Stimulated activated CD4-positive, alpha-beta T cell treated with anti-CD3 and anti-CD28 coated beads, Interleukin-4, amount 100 ng/mL, for 4 hours (primary cell): ENCODE measurements at places on chromosomes 6 and 20.
A peak's percentile ranks its signal among the peaks of the same experiment; 100 is the strongest.

GRCh38 chr20:63850689-63851547, 10.4 kb upstream of the ABHD16B start:
- DNase-seq: peak; percentile 40

- DNase-seq: no peak
Observed at GRCh38 chr6:170504479-170504878, 48.6 kb downstream of the PSMB1 start.

GRCh38 chr20:32532246-32532645, 52.9 kb downstream of the NOL4L start:
- DNase-seq: no peak

GRCh38 chr20:32227744-32228688, 20.3 kb downstream of the POFUT1 start:
- DNase-seq: no peak

- DNase-seq: peak; percentile 11
Observed at GRCh38 chr6:17281100-17281496, at the start of gene RBM24. Gene RBM24, plus strand, starts transcription at chr6:17281361. Its CDS starts 221 bp downstream, at chr6:17281582.

- no peak for DNase-seq
Observed at GRCh38 chr6:154111025-154111424, 72.0 kb downstream of the OPRM1 start.

GRCh38 chr20:61986762-61987321, 78.8 kb downstream of the TAF4 start:
- DNase-seq: no peak

DNA sequence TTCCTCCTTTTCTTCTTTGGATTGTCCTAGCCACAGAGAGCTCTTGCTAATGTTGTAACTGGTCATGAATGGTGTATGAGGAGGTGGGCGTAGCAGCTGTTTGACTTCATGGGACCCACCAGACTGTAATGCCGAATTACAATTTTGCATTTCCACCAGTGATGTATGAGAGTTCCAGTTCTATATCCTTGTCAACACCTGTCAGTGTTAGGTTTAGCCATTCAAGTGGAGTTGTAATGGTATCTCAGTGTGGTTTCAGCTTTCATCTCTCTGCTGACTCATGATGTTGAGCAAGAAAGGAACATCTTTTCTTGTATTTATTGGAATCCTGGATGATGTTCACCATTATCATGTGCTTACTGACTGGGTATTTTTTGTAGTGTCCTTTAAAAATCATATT, 5.1 kb downstream of the IGF2R start:
- no peak for DNase-seq

- DNase-seq: no peak
Observed at GRCh38 chr6:14290041-14290771, 172.6 kb downstream of the CD83 start.

DNA sequence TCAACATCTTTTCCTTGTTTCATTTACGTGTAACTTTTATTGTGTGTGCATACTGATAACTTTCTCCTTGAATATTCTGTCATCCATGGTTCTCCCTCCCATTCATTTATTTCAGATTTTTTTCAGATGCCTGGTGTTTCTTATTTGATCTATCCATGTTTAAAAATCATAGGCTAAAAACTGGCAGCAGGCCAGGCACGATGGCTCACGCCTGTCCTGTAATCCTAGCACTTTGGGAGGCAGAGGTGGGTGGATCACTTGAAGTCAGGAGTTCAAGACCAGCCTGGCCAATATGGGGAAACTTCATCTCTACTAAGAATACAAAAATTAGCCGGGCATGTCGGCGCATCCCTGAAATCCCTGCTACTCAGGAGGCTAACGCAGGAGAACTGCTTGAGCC, 31.1 kb downstream of the ABT1 start:
- no peak for DNase-seq

DNA sequence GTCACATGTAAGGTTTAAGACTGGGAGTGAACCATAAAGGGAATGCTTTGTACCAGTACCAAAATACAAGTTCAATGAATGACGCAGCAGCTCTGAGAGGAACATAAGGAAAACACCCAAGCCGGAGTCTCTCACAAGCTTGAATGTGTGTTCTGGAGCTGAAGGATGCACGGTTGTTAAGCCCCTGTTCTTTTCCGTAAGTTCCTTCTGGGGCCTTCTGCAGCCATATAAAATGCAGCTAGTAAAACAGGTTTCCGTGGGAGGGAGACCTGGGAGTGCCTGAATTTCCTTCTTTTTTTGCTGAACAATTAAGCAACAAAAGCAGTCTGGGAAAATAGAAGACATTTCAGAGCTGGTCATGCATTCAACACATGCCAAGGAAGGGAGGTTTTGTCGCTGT, 73.2 kb upstream of the JAG1 start:
- DNase-seq: no peak

DNA sequence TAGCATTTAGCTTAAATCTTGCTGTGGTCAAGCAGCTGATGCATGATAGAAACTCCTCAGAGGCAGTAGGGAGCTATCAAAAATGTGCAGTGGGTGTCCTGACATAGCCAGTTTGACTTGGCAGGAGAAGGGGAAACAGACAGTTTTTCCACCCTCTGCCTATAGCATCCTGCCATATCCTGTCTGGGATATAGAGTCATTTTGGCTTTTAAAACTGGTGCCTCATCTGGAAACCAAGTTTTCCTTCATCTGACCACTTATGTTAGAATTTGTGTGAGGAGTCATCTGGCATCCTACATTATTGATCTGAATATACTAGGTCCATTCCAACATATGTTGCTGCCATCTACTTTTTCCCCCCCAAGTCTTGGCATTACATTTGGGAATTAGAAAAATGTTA, 284.1 kb downstream of the CD109 start:
- no peak for DNase-seq

GRCh38 chr20:57498425-57499400, 26.2 kb downstream of the CTCFL start:
- peak; percentile 30 for DNase-seq

DNA sequence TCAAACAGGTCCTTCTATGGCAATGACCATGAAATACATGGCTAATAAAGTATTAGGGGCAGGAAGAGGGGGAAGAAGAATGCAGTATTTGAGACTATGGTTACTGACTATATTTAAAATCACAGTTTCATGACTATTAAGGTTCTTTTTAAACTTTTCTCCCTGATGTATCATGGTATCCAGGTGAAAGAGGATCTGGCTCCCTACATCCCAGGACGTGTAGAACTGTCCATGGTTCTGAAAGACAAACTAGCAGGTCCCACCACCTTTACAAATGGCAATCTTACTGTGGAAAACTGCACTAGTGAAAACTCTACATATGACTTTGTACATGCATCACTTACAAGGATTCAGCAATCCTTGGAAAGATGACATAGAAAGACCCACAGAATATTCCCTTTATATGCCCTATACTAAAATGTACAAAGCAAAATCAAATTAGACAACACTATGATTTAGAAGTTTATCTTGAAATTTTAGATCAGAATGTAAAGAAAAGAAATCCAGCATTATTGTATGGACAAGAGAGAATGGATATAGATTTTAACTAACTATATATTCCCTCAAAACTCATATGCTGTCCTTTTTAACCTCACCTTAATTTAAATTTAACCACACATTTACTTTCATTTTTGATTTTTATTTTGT, 33.5 kb downstream of the RPP21 start:
- no peak for DNase-seq

DNA sequence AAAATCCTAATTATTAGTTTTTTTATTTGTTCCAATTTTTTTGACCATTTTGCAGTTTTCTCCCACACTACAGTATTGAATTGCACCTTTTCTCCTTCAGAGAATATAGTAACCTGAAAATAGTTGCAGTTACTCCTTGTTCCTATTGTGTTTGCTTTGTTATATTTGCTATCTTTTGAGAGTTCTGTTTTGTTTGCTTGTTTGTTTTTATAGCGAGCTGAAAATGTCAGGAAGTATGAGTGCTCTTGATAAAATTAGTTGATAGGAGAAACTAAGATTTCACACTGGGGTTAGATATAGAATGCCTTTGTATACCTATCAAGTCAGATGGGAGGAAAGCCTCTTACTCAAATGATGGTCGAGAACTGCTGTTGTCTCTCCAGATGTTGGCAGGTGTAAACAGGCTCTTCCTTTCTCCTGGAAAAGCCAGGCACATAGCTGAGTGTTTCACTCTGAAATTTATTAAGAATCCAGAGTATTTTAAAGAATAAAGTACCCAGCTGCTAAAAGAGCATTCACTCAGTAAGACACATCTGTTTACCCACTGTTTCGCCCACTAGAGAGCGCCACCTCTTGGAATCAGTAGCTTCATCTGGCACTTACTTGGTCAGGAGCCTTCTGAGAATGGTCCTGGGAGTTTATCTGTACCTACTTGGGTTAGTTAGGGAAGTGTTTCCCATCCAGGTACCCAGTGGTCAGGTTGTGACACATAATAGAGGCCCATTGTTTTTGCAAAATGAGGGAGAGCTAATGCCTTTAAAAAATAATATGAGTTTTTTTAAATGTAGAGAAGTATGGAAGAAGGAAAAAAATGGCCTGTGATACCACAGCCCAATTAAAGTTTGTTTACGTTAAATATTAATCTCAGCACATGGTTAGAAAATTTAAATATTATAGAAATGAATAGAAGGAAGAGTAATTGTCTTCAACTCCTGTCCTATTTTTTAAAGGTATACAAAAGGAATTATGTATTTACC, 11.2 kb downstream of the NT5DC1 start:
- no peak for DNase-seq

DNA sequence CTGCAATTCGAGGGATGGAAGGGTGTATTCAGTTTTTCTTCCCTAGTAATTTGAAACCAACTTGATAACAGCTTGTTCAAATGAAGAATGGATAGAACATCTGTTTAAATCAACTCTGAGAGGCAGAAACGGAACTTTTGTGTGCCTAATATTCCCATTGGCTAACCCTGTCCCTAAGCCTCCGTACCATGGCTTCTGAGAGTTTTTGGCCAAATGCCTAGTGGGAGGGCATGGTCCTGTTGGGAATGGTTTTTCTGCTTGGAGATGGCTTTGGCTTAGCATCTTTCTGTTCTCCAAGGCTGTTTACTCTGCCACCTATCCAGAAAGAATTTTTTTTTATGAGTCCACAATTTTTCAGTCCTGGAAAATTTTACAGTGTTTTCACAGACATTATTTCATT, 126.7 kb upstream of the MLIP start:
- no peak for DNase-seq
